NCI-H187 (cell line): ENCODE measurements at places on chromosomes 2 and 18.

DNA sequence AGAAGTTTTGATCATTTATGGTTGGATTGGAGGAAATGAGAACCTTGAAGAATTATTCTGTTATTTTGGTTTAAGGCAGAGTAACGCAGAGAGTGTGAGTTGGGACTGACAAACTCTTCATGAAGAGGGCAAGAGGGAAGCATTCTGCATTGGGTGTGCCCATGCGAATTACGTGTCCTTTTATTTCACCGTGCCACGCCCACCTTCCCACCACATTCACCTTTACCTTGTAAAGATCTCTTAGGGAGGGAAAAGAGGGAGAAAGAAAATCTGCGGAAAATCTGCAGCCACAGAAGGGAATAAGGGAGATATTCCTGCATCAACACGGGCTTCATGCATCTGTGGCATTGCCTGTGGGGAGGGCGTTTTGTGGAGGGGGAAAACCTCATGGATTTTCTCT is 31.8 kb downstream of the SLC9A4 start:
- DNase-seq, result no peak

DNA sequence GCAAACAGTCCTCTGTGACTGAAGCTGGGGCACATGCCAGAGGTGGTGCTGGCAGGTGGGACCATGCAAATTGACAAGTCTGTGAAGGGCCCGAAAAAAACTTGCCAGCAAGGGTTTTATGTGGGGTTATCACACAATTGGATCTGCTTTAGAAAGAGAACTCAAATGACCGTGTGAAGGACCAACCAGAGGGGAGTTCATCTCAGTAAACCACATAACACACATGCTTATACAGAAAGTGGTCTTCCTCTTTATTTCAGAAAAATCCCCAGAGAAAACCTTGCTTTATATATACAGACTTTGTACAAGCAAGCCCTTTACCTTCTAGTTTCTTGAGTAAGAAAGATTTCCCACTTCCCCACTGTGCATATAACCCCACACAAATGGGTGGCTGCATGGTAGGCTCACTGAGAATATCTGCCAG is 46.7 kb downstream of the KIDINS220 start:
- DNase-seq, result no peak

GRCh38 chr2:168456521-168457189 is 583 bp downstream of the CERS6 start:
- no peak for DNase-seq

- DNase-seq, result no peak
Measured at GRCh38 chr18:62944454-62944853, 229.1 kb downstream of the PHLPP1 start.

GRCh38 chr2:219460424-219460926 is 25.8 kb downstream of the SPEG start:
- DNase-seq, result no peak

DNA sequence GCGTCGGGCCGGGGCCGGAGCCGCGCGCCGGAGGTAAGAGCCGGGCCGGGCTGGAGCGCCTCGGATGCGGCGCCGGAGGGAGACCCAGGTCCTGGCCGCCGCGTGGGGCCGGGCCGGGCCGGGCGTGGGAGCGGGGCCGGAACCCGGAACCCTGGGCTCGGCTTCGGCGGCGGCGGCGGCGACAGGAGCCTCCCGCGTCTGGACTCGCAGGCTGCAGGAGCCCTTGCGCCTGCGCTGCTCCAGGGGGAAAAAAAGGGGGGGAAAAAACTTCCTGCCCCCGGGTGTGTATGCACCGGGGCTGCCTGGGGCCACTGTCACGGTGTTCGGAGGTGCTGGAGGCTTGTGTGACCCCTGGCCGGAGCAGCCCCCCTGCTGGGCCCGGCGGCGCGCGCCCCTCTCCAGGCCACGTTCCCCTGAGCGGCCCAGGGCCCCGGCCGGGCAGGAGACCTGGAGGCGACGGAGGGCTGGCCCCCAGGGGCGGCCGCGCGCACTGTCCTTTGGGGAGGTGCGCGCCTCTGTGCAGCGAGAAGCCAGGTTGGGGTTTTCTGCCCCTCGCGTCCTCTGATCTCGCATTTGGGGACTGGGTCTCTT is 864 bp downstream of the KLHL29 start:
- DNase-seq, result no peak

DNA sequence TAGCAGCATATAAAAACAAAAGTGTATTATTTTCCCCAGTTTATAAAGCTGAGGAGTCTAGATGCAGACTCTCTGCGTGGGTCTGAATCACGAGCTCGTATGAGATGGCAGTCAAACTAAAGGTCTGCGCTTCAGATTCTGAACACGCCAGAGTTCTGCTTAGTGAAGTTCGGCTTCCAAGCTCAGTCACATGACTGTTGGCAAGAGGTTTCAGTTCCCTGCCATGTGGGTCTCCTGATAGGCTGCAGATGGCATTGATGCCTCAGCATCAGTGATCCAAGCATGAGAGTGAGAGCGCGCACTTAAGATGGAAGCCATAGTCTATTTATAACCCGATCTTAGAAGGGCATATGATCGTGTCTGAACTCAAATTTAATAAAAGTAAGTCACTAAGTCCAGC is 242.8 kb upstream of the DOK6 start:
- DNase-seq, result no peak

- no peak for DNase-seq
Measured at GRCh38 chr2:3340144-3340543, 37.5 kb downstream of the EIPR1 start.

DNA sequence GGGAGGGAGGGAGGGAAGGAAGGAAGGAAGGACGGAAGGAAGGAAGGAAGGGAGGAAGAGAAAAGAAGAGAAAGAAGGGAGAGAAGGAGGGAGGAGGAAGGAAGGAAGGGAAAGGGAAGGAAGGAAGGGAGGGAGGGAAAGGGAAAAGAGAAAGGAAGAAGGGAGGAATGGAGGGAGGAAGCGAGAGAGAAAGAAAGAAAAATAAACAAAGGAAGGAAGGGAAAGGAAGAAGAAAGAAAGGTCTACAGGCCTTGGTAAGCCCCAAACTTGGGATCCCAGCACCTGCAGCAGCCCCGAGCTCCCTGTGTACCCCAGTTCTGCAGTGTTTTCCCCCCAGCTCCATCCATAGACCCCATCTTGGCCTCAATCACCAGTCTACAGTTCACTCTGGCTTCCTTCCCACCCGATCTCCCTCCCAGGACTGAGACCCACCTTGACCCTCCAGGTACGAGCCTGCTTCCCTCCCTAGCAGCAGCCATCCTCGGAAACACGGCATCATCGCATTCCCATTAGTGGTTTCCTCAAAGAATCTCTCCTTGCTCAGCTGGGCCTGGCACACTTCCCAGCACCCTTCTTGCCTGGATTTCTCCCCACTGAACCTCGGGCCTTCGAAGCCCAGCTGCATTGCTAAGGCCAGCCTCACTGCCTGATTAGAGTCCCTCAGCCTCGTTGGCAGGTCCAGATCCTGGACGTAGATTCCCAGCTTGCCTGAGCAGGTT is 46.1 kb upstream of the SH3BP4 start:
- no peak for DNase-seq

DNA sequence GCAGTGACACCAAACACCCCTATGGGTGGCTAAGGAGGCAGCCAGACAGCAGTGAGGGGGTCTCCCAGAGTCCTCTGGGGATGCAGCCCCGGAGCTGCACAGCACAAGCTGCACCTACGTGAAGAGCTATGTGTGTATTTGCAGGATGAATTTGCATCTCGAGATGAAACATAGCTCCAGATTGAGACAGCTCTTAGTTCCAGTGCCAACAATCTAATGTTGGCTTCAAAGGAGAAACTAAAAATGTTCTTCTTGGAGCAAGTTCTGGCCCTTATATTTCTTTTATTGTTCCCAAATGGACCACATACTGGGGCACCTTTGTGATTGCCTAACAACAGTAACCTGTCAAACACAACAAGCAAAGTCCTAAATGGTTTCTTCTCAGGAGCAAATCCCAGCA is 233.9 kb downstream of the SLC4A3 start:
- DNase-seq, result no peak

GRCh38 chr2:115757286-115757685 is 1314.8 kb downstream of the DPP10 start:
- DNase-seq, result no peak

- DNase-seq, result no peak
Measured at GRCh38 chr2:106108351-106108750, 85.8 kb downstream of the UXS1 start.
